ENCODE measurements at places on chromosomes 5 and 9.
A peak's percentile ranks its signal among the peaks of the same experiment; 100 is the strongest.

- DNase-seq: no peak
These were observed 17.2 kb upstream of the EFNA5 start for GRCh38 chr5:107687937-107688336.

GRCh38 chr5:38650946-38651345, 94.5 kb upstream of the LIFR start:
- DNase-seq: no peak

DNA sequence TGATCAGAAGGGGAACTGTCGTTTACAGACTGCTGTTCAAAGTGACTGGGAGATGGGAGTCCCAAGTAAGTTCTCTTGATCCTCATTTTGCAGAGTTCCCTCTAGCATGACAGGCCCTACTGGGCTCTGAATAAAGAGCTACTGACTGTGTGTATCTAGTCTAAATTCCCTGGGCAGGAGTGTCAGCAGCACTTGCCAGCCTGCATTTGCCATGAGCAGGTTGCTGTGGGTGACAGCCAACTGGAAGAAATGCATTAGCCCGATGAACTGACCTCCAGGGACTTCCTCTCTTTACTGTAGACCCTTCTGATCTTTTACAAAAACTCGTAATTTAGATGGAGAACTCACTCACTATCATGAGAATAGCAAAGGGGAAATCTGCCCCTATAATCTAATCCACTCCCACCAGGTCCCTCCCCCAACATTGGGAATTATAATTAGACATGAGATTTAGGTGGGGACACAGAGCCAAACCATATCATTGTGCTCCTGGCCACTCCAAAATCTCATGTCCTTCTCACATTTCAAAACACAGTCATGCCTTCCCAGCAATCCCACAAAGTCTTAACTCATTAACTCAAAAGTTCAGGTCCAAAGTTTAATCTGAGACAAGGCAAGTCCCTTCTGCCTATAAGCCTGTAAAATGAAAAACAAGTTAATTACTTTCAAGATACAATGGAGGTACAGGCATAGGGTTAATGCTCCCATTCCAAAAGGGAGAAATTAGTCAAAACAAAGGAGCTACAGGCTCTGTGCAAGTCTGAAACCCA, 78.9 kb upstream of the CXCL14 start:
- no peak for DNase-seq

- DNase-seq: no peak
These were observed 75.7 kb downstream of the FBN2 start for GRCh38 chr5:128462330-128462729.

DNA sequence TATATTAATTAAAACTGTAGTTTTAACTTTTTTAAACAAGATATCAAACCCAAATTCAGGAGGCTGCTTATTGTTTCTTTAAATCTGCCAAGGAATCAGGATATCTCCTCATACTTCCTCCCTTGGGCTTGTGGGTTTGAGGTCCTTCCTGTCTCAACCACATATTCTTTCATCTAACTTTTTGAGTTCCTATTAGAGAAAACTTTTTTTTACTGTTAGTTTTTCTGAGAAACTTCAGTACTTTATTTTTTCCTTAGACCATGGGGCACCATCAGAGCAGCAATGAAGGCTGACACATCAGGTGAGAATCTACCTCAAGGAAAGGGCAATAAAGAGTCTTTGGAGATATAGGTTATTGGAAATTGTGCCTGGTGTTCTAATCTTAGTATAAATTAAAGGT, 56.7 kb downstream of the TSSK1B start:
- peak; percentile 40 for DNase-seq

DNA sequence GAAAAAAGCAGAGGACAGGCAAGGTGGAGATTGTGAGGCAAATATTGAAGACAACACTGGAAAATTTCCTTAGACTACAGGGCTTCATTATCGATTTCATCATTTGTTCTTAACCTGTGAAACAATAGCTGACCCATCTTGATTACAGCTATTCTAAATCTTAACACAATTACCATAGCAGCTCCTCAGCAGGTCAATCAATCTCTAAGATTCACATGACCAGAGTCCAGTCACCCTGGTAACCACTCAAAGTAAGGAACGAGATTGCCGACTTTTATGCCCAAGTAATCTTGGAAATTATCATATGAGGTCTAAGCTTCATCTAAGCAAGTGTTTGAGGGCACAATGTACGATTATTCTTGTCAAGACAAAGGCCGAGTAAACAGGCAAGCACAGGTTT, 93.8 kb downstream of the TTC39B start:
- no peak for DNase-seq

GRCh38 chr9:97487861-97488260, 13.6 kb upstream of the TMOD1 start:
- no peak for DNase-seq

DNA sequence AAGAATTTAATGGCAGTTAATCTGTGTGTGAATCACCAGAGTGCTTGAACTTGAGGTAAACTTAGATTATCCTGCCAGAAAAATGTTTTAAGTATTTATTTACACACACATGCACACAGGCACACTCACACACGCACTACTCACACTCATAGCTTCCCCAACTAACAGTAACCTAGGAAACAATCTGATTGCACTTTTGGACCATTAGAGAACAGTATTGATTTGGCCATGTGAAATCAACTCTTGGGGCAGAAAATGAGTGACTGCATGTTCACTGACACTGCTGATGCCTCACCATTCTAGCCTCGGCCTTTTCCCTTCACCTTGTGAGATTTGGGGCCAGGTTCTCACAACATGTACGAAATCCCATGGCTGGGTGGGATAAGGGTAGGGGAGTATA, 64.1 kb downstream of the SLC1A3 start:
- no peak for DNase-seq

DNA sequence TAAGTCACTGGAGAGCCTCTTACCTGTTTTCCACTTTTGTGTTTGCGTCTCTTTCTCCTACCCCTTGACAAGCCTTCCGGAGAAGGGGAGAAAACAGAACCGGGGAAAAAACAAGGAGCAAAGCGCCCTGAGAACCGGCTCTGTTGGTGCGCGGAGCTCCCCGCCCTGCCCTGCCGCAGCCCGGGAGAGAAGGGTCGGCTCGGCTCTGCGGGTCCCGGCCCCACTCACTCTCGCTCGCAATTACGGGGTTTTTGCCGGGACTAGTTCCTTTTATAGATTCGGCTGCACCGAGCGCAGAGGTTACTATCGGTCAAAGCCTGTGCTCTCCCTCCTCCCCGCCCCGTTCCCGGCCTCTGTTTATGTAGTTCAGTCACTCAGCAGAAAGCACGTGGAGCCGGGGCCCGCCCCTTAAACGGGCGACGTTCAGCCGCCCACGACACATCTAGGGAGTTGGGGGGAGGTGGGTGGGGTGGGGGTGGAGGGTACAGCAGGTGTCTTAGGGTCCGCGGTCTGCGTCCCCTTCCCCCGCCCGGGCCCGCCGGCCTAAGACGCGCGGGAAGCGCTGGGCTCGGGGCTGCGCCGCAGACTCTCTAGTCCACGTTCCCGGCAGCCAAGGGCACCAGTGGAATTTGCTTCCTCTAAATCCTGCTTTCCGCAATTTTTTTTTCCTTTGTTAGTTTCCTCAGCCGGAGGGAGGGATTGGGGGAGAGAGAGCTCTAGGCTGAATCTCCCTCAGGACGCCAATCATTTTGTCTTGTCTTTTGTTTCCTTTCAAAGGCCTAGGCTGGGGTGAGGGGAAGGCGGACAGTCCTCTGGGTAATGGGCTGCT, at the start of gene ABCA1:
TSS of gene ABCA1 (minus strand) at position 244 of the 829 bp plus-strand sequence. CDS start 24,476 bp downstream, outside the sequence.
- DNase-seq: peak; percentile 64

- DNase-seq: no peak
These were observed 64.0 kb downstream of the POU5F2 start for GRCh38 chr5:93677359-93677891.

DNA sequence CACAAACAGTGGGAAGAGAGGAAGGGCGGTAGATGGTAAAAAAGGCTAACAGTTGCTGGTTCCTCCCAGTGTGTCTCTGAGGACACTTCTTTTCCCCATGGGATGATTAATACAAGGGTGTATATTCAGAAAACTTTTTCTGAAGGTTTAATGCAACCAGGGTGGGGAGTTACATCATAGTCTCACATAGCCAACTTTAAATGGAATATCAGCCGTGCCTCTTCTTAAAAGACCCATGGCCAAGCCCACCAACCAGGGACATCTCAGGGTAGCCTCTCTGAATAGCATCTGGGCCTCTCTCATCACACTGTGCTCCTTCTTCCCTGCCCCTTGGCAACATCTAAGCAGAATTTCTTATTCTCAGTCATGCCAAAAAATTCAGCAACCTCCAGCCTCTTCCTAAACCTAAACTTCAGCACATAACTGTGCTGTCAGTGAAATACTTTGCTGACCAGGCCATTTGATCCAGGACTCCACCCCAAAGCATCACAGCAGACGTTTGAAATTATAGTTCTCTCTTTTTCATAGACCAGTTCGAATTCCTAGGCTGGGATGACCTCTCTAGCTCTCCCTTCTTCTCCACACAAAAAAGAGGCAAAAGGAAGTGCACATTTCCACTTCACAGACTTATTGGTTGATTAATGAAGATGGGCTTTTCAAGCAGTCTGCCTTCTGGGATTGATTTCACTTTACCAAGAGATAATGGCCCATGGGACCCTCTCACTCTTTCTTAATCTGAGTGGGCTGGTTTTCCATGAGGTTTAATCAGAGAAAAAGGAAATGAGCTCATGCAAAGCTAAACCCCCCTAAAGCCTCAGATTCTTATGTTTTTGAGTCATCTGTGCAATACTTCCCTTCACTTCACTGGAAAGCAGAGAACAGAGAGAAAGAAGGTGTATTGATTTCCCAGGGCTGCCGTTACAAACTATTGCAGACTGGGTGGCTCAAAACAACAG, 85.1 kb upstream of the RAI14 start:
- no peak for DNase-seq

- no peak for DNase-seq
These were observed 68.4 kb downstream of the ICE1 start for GRCh38 chr5:5490774-5491347.

- no peak for DNase-seq
These were observed 3.8 kb upstream of the ATP6V0E1 start for GRCh38 chr5:172979778-172980177.

DNA sequence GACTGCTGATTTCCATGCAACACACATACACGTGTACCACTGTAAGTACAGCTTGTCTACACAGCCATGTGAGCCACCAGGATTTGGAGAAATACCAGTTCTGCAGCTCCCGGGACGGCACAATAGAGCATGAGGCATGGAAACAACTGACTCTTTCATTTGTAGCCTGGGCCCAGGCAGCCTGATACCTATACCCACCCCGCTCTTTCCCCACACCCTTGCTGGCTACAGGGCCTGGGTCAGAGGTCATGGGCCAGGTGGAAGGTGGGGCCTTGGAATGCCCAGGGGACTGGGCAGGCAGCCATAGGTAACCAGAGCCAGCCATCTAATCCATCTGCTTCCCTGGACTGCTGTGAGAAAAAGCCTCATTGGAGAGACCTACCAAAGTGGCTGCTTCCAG, 39.0 kb upstream of the ZSWIM6 start:
- no peak for DNase-seq

- no peak for DNase-seq
These were observed 214.6 kb downstream of the CDK5RAP2 start for GRCh38 chr9:120365386-120365785.

DNA sequence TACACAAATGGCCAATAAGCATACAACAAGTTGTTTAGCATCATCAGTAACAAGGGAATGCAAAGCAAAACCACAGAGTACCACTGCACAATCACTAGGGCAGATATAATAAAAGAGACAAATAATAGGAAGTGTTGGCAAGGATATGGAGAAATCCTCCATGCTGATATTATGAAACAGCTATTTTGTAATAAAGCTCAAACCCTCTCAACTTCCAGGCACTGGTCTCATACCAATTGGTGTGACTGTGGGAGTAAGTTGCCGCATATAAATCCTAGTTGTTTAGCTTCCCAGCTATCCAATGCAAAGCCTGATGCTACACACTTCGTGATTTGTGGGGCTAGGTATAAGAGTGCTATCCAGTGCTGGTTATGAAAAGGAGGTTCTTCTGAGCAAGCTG, 88.6 kb downstream of the SMIM23 start:
- DNase-seq: no peak

- no peak for DNase-seq
These were observed 152.9 kb downstream of the SGCD start for GRCh38 chr5:156479849-156480248.

DNA sequence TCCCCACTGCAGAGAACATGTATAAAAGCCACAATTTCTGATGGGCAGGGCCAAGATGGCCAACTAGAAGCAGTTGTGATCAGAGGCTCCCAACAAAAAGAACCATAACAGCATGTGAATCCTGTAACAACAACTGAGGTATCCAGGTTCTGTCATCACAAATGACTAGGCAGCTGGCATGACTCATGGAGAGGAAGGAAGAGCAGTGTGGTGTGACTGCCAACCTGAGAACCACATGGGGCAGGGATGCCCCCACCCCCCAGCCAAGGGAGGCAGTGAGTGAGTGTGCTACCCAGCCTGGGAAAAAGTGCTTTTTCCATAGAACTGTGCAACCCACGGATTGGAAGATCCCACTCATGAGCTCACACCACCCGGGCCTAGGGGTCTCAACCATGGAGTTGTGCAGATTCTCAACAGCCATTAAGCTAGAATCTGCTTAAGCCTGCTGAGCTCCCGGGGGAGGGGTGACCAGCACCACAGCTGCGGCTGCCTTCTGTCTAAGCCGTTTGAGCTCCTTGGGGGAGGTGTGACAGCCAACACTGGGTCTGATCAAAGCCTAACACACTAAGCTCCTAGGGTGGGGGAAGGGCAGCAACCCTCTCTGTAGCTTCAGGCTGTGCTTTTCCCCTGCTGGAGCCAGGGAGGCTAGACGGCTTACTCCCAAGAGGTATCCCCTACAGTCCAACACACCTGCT, 80.1 kb upstream of the DMAC1 start:
- DNase-seq: peak; percentile 16

DNA sequence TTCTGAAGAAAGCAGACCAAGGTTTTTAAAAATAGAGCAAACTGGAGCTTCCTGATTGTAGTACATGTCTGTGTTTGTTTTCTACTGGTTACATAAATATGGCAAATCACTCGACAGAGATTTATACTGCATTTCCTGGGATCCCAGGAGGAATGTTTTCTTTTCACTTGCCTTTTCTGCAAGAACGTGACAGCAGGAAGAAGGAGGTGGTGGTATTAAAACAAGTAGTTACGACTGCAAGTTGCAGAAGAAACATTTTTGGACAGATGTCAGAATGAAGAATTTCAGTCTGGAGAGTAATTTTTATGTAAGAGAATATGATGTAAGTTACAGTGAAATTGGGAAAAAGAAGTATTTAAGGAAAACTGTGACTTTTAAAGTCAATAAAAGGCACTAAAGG, 253.7 kb upstream of the NFIL3 start:
- DNase-seq: no peak

- DNase-seq: no peak
These were observed 105.3 kb downstream of the RASGRF2 start for GRCh38 chr5:81065492-81065891.
